ENCODE measurements at places on chromosomes 7 and 10. TPM values are rescaled to one million over a fixed set of nuclear protein-coding genes. Genes with fewer than 3 reads are reported as not detected.

DNA sequence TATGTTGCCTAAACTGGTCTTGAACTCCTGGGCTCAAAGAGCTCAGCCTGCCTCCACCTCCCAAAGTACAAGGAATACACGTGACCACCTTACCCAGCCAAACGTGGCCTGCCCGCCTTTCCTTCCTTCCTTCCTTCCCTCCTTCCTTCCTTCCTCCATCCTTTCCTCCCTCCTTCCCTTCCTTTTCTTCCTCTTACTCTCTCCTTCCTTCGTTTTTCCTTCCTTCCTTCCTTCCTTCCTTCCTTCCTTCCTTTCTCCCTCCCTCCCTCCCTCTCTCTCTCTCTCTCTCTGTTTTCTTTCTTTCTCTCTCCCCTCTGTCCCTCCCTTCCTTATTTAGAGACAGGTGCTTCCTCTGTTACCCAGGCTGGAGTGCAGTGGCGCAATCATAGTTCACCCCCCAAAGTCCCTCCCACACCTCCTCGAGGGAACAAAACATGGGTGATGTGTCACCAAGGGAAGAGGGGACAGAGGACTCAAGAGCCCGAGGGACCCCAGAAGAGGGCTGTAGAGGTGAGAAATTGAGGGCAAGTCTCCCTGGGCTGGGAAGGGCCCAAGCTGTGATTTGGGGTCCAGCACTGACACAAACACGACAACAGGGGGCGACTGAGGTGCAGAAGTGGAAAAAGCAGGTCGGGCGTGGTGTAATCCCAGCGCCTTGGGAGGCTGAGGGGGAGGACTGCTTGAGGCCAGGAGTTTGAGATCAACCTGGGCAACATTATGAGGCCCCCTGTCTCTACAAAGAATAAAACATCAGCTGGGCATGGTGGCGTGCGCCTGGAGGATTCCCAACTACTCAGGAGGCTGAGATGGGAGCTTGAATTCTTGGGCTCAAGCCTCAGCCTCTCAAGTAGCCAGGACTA lies 28.1 kb downstream of the EPHB4 start:
- no peak for DNase-seq

The FGFBP3 gene
- 0.28 TPM for total RNA-seq

GRCh38 chr7:91164506-91164905 lies 99.7 kb upstream of the FZD1 start:
- no peak for DNase-seq

GRCh38 chr7:88306590-88307048 lies at the start of gene STEAP4:
STEAP4 (minus strand) TSS chr7:88306894; CDS start chr7:88284269, 22,625 bp downstream.
- DNase-seq = peak; percentile 34

The ADGRA1 gene
- 0.32 TPM for total RNA-seq

DNA sequence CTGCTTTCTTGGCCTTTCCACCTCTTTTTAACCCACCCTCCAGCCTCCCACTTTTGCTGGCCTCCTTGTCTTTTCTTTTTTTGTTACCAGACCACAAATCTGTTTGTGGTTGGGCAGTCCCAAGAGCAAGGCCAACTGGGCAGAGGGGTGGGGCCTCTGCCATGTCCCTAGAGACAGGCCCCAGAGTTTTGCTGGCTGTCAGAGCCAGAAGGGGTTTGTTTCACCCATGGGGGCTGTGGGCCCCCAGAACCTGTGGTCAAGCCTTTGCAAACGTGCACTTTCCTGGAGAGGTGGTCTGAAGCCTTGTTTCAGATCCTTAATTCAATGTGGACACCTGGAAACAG lies 10.3 kb downstream of the ZMIZ1 start:
- no peak for DNase-seq

All from omental fat pad (tissue), 4 donors.